Right renal cortex interstitium (tissue), 3 donors: ENCODE measurements at places on chromosomes 6 and 20. TPM values are rescaled to one million over a fixed set of nuclear protein-coding genes. Genes with fewer than 3 reads are reported as not detected.

DNA sequence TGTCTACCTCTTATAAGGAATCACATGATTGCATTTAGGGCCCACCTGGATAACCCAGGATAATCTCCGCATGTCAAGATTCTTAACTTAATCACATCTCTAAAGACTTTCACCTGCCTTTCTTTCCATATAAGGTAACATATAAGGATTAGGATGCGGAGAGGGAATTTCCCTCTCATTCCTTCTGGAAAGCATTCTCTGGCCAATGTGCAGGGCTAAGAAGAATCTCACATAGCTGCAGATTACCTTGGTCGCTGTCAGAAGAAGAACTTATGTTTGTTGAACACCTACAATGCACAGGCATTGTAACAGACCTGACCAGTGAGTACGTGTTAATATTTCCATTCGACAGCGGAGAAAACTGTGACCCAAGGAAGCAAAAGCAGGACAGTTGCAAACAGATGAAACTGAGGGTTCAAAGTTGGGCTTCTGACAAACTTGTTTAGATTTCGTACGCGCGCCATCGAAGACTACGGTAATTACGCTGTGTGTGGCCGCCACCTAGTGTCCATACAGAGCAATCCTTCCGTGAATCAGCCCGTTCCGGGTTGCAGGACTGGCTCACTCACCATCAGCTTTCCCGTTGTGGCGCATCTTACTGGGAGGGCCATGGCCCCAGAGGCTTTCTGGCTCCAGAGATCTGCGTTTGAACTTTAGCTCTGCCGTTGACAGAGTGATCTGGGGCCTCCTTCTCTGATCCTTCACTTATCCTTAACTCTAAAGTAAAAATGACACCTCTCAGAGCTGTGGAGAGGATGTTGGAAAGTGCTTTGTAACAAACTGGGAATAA is 9.5 kb downstream of the C20orf202 start:
- DNase-seq: no peak

DNA sequence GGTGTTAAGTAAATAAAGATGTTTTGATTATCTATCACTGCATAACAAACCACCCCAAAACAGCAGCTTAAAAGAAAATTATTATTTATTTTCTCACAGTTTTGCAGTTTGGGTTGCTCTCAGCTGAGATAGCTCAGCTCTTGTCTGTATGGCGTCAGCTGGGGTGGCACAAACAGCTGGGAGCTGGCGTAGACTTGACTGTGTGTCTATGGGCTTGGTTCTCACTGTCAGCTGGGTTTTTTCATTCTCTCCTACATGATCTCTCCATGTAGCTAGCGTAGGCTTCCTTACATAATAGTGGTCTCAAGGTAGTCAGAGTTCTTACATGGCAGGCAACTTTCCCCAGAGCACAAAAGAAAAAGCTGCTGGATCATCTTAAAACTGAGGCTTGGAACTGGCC is 6.5 kb upstream of the TMEM74B start:
- DNase-seq: no peak

- DNase-seq: no peak
These were observed 70.8 kb upstream of the RIPOR2 start for GRCh38 chr6:25006565-25007001.

DNA sequence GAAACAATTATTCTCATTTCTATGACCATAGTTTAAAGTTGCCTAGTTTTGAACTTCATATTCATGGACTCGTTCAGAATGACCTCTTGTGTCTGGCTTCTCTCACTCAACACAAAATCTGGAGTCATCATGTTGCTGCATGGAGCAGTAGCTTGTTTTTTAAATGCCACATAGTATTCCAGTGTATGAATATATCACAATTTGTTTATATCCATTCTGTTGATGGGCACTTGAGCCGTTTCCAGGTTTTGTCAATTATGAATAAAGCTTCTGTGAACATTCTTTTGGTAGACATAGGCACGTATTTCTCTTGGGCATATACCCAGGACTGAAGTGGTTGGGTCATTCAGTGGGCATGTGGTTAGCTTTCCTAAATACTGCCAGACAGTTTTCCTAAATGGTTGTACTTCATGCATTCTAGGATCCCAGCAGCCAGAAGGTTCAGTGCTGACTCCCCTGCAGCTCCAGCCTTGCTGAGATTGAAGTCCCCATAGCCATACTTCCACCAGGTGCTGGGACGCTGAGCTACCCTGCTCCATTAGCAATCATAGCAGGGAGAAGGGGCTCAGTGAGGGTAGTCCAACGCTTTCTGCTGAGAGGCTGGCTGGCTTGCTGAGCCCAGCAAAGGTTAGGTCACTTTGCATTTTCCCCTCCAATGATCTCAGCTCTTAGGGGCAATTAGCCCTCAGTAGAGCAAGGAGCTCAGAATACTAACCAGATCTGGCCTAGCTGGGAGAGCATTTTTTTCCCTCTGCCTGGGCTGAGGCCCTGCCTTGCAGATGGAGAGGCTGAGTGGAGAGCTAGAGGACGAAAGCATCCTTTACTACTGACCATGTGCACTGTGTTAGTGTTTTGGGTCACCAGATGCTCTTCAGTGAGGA is 35.7 kb upstream of the CTNNBL1 start:
- DNase-seq: no peak

- no peak for DNase-seq
These were observed 256.4 kb downstream of the GMPR start for GRCh38 chr6:16494793-16495192.

DNA sequence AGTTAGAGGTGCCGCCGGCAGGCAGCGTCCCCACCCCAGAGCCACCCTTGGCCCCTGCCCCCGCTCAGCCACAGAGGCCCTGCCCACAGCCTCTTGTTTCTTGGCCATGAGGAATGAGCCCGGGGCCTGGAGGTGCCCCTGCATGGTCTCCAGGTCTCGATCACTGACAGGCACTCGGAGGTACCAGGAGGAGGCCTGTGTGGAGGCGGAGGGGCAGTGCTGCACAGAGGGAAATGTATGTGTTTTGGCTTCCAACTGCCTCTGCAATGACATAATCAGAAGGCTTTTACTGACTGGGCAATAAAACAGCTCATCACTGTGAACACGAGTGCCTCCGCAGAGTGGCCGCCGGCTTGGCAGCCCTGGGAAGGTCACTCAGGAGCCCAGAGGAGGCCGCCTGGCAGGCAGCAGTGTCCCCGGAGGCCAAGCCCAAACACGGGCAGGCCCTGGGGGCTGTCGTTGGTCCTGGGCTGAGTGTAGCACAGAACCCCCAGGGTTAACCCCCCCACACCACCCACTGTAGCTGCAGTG is 61.1 kb upstream of the GATA5 start:
- no peak for DNase-seq

DNA sequence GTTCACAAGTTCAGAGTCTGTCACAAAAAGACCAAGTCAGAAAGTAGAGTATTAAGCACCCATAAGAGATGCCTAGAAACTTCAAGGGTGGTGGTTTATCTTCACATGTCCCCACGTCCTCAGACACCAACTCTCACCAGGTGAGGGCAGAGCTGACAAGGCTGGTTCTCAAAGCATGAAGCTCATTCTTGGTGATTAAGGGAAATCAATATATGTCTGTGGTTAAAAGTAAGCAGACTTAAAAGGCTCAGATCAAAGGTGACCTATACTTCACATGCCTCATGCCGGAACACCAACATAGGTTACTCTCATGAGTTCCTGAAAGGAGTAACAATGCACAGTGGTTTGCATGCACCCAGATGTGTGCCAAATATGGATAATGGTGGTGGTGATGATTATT is 27.0 kb downstream of the IL17A start:
- no peak for DNase-seq

GRCh38 chr20:3815703-3816315 is 4.5 kb upstream of the AP5S1 start:
- no peak for DNase-seq

GRCh38 chr20:49597825-49598395 is 30.0 kb upstream of the PTGIS start:
- no peak for DNase-seq

GRCh38 chr6:293193-294174 is 1.2 kb downstream of the DUSP22 start:
- no peak for DNase-seq

The DCBLD1 gene
- polyA plus RNA-seq: 11.3 TPM

The OLIG3 gene
- not detected for polyA plus RNA-seq

The DLK2 gene
- 0.75 TPM for polyA plus RNA-seq

The BPIFB2 gene
- polyA plus RNA-seq: not detected
